A549 treated with GW870086 at 1 μM for 4 hours (cell line): ENCODE measurements at places on chromosomes 3 and 15. TPM values are rescaled to one million over a fixed set of nuclear protein-coding genes. Genes with fewer than 3 reads are reported as not detected.

Gene GRAMD1C
- 0.47 to 1.2 TPM (median 0.96 TPM) in 5 replicates for total RNA-seq

Gene C2CD4A
- 0.07 to 0.40 TPM (median 0.19 TPM) in 5 replicates for total RNA-seq

Gene DPPA2
- not detected in 5 replicates for total RNA-seq

Gene HYAL1
- total RNA-seq = 0.45 to 0.70 TPM (median 0.56 TPM) in 5 replicates

Gene CFAP44
- total RNA-seq = 1.3 to 2.3 TPM (median 2.0 TPM) in 5 replicates

Gene CPN2
- total RNA-seq = not detected in 5 replicates

Gene FMN1
- 0.23 to 0.70 TPM (median 0.28 TPM) in 5 replicates for total RNA-seq

Gene PIERCE2
- 2.5 to 4.0 TPM (median 3.6 TPM) in 5 replicates for total RNA-seq

Gene RGMA
- total RNA-seq = 0.17 to 0.69 TPM (median 0.27 TPM) in 5 replicates

Gene AMOTL2
- 44.5 to 49.0 TPM (median 45.7 TPM) in 5 replicates for total RNA-seq

Gene CCPG1
- 29.5 to 41.1 TPM (median 36.3 TPM) in 5 replicates for total RNA-seq

Gene CPNE9
- total RNA-seq = 0.08 to 0.37 TPM (median 0.15 TPM) in 5 replicates

Gene GPR62
- total RNA-seq = not detected in 5 replicates

Gene GUCA1C
- total RNA-seq = not detected in 5 replicates

Gene MYZAP
- 1.0 to 1.7 TPM (median 1.2 TPM) in 5 replicates for total RNA-seq

Gene ADGRG7
- total RNA-seq = not detected in 5 replicates

Gene CRYBG3
- total RNA-seq = 6.0 to 10.1 TPM (median 6.9 TPM) in 5 replicates

Gene MED12L
- 0.33 to 0.69 TPM (median 0.65 TPM) in 5 replicates for total RNA-seq

Gene PPARG
- 40.9 to 42.9 TPM (median 41.2 TPM) in 5 replicates for total RNA-seq

Gene CCR1
- total RNA-seq = not detected in 5 replicates
